ENCODE measurements at places on chromosomes 13 and 19.

DNA sequence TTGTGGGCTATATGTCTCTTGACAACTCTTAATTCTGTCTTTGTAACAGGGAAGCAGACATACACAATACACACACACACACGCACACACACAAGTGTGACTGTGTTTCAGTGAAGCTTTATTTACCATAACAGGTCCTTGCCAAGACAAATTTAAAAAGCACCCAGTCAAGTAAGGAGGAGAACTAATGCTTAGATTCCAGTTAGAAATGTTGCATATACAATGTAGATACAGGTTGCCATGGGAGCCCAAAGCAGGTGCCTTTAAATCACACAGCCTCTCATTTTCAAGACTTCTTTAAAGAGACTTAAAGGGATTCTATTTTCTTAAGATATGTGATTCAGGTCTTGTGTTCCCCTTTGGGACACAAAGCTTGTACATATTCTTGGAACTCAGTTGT lies 1551.9 kb downstream of the EFNB2 start:
- no peak for DNase-seq

DNA sequence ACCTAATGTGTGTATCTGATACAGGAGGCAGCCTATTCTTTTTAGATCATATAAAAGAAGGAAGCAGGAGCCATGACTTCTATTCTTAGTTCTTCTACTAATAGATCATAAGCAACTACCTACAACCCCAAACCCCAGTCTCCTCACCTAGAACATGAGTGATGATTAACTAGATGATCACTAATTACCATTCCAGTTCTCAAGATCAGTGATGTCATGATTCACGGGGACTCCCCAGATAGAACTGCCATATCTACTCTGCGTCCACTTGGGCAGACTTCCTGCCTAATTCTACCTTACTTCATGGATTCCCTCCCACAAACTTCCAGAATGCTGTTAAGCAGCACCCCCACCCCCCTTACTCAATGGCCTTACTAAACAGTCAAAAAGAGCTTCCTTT lies 380.1 kb downstream of the FGF14 start:
- no peak for DNase-seq

DNA sequence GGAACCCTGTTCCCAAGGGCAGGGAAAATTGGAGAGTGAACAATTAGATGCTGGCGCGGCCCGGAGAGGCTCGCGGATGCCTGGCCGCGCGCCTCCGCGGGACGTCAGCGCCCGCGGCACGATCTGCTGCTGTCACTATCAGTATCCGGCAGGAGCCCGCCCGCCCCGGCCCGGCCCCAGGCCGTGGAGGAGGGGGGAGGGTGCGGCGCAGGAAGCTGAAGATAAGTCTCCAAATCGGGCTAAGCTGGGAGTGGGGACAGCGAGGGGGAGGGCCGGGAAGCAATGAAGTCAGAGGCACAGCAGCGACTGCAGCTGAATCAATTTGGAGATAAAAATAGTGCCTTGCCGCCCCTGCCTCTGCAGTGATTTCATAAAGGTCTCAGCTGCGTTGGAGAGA lies 441.5 kb upstream of the KLF12 start:
- peak; percentile 96 for DNase-seq

DNA sequence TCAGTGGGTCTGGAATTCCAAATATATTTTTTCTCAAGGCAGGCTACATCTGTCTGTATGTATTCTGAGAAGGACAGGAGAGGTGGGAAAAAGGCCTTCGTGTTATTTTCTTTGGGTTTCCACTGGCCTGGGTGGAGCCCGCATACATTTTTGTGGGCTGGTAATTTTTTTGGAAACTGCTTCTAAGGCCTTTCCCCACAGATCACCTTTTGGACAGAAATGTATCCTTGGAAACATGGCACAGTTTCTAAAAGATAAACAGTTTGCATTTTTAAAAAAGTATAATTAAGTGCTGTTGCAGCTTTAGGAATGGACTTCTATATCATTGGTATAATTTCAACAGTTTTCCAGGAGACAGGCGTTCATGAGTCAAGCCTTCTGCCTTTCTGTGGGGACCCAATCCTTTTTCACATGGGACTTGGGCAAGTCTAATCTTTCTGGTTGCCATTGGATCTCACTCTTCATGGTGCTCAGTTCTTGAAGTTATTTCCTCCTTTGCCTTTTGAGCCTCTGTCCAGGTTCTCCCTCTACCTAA lies 8.9 kb downstream of the RFX2 start:
- DNase-seq = no peak

DNA sequence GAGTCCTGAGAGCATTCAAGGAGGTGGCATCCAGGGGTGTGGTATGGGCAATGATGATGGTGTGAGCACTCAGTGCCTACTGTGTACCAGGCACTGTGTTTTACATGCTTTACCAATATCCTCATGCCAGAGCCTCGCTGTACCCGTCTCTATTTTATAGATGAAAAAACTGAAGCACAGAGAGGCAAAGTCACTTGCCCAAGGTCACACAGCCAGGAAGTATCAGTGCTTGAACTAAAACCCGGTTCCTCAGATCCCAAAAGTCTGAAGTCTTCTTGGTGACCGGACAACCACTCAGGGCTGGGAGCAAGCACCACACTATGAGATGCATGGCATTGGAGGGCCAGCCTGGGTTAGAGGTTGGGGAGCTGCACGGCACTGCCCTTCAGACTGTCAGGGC lies 84.1 kb downstream of the CHST8 start:
- DNase-seq = no peak

DNA sequence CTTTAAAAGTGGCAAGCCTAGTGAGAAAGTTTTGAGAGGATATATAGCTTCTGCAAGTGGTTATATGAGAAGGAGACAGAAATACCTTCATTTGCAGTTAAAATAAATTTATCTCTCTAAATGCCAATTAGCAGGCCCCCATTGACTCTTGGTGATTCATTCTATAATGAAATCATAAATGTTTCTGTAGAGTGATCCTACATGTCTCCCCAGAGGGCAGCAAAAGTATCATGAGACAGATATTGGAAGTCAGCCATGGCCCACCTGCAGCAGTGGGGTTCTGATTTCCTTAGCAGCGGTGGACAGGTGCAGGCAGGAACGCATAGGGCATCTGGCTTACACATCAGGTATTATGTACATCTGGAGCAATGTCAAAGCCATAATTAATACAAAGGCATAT lies 385.4 kb upstream of the SLC10A2 start:
- DNase-seq = no peak

DNA sequence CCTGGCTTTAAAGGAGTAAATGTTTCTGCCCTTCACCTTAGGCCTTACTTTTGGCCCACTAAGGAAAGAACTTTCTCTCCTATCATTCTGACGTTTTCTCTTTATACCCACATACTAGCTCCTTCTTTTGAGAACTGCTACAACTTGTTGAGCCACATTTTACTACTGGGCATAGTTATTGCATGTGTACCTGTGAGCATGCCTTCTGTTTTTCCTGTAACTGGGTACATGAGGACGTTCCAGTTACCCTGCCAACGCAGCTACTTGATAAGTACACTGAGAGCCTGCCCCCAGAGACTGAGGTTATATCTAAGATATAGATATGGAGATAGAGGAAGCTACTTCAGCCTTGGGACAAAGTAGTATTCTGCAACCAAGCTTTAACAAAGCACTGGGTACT lies 3.5 kb downstream of the CCDC169 start:
- no peak for DNase-seq

- DNase-seq = no peak
Measured at GRCh38 chr19:31114585-31114984, 234.7 kb downstream of the TSHZ3 start.

GRCh38 chr19:17796838-17797423 lies 2.0 kb downstream of the B3GNT3 start:
- no peak for DNase-seq

DNA sequence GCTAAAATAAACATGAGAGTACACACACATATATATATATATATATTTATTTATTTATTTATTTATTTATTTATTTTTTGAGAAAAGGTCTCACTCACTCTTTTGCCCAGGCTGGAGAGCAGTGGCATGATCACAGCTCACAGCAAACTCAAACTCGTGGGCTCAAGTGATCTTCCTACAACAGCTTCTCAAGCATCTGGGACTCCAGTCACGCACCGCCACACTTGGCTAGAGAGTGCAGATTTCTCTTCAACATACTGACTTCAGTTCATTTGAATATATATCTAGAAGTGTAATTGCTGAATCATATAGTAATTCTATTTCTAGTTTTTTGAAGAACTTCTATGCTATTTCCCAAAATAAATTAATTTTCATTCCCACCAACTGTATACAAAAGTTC lies 1711.8 kb downstream of the SLITRK5 start:
- DNase-seq = no peak

- no peak for DNase-seq
Measured at GRCh38 chr19:15934332-15935078, at the start of gene CYP4F11. CYP4F11 (minus strand) TSS chr19:15934529; CDS start chr19:15934408, 121 bp downstream.

DNA sequence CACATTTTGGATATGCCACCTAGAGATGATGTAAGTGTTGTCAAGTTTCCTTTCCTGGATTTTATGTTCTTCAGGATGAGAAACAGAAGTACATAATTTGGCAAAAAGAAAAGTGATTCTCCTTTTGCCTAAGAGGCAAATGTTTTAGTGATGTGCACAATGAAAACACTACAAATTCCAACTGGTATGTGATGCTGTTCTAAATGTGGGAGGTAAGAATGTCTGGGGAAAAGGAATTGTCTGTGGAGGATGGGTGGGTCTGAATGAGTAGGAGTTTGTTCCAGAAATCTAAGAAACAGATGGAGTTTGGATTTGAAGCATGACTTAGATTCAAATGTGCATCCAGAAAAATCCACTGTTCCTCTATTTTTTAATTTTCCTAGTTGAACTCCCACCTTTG lies 473.6 kb upstream of the SPRY2 start:
- peak; percentile 90 for DNase-seq

DNA sequence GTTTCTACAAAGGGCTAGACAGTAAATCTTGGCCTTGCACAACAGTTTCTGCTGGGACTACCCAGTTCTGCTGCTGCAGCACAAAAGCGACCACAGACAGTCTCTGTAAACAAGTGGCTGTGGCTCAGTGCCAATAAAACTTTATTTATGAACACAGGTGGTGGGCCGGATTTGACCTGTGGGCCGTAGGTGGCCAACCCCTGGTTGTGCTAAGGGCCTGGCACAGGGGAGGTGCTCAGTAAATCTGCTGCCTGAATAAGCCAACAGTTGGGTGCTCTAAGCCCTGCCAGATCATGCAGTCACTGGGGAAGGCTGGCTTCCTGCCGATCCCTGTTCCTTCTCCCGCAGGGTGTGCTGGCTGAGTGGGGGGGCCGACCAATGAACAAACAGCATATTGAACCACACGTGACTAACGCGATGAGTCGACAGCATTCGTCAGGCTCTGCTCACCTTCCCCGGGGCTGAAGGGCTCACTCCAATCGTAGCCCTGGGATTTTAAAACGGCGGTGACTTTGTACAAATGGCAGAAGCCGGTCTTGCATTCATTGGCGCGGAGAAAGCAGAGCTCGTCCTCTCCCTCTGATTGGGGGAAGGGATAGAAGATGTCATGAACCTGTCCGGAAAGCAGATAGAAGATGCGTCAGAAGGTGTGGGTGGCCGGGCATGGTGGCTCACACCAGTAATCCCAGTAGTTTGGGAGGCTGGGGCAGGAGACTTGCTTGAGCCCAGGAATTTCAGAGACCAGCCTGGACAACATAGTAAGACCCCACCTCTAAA lies 24.3 kb upstream of the MYDGF start:
- DNase-seq = peak; percentile 75

DNA sequence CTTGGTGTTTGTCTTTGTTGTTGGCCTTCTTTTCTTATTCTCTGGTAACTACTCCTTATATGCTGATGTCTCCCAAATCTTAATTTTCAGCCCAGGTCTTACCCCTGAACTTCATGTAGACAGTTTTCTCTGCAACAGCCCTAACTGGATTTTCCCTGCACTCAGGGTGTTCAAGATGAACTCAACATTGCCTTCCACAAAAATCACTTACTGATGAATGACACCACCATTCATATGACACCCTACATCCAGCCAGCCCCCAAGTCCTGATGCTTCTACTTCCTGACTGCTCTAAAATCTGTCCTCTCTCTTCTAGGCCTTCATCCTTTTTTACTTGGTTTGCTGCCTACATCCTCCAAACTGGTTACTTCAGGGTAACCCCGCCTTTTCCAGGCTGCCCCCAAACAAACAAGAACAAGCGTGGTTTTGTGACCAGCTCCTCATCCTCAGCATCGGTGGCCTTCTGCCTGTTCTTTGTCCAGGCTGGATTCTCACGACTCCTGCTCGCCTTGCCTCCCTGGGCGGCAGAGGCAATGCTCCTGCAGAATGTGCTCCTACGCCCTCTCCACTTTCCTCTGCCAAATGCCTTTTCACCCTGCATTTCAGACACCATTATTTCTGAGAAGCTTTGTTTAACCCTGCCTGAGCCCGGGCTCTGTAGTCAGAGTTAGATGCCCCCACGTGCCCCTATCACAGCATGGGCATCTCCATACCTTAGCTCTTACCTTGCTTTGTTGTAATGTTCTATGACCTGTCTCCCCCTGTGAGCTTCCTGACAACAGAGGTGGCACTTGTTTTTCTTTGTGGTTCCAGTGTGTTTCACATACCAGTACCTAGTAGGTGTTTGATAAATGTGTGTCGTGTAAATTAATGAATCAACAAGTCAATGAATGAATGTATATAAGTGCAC lies 61.8 kb downstream of the WDFY2 start:
- DNase-seq = no peak

DNA sequence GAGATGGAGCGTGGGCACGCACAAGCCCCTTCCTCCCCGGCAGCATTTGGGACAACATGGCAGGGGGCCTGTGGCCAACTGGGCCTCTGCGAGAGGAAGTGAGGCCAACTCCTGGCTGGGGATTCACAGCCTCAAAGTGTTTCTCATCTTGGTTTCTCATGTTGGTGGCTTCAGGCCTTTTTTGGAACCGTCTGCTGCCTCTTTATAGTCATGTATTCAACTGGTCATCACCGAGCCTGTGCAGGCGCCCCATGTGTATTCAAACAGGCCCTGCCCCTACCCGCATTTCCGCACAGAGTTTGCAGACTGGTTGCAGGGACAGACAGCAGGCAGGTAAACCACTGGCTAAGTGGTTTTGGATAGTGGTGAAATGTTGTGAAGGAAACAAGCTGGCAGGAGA lies 17.3 kb upstream of the RELB start:
- DNase-seq = no peak

DNA sequence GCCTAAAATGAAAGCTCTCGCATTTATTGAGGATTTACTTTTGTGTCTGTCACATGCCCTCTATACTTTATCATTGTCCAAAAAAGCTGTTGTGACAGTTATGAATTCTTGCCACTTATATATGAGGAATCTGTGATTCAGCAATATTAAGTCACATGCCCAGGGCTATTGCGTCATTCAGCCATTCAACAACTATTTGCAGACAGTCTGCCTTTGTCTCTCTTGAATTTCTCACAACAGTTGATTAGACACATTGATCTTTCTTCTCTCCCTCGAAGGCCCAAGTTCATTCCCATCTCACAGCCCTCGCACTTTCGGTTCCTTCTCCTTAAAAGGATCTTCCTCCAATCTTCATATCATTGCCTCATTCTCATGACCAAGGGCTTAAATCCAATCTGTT lies 342.6 kb downstream of the MZT1 start:
- peak; percentile 11 for DNase-seq

DNA sequence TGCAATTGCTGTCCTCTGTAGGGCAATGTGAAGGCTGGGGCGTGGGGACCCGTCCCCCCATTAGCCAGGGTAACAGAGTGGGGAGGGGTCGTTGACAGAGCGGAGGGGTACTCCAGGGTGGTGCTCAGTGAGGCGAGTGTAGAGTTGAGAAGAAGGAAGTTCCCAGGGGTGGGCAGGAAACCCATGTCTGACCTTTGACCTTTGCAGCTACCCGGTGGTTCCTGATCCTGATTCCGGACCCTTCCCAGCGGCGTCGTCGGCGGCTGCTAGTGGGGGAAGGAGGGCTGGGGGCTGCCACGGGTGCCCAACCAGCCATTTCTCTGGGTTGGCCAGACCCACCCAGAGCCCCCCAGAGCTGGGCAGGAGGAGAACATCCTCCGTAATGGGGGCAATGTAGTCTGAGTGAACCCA lies 2.1 kb upstream of the PLVAP start:
- DNase-seq = peak; percentile 54

Data from muscle of back (tissue), 13 donors.